ENCODE measurements at places on chromosomes 16 and 17. TPM values are rescaled to one million over a fixed set of nuclear protein-coding genes. Genes with fewer than 3 reads are reported as not detected.
A peak's percentile ranks its signal among the peaks of the same experiment; 100 is the strongest.

- H3K4me3 ChIP-seq: no peak overlapping the region
- H3K36me3 ChIP-seq: peaks cover 73% of the 10 kb centered on the region
- no peaks in the 10 kb centered on the region for H3K27me3 ChIP-seq
- DNase-seq: no peak
Observed at GRCh38 chr17:31225831-31226230, 71.2 kb downstream of the OMG start.

DNA sequence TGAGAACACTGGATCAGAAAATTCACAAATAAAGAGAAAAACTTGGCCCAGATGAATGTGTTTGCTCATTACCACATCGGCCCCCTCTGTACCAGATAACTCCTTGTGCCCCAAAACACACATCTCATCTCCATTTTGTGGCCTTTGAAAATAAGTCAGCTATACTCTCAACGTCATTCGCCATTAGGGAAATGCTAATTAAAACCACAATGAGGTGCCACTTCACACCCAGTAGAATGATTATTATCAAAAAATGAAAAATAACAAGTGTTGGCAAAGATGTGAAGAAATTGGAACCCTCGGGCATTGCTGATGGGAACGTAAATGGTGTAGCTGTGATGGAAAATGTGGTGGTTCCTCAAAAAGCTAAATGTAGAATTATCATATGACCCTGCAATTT lies 34.6 kb upstream of the AKTIP start:
- H3K4me1 ChIP-seq: no peaks in the 10 kb centered on the region
- H3K36me3 ChIP-seq: no peaks in the 10 kb centered on the region
- no peaks in the 10 kb centered on the region for H3K27me3 ChIP-seq
- no peak overlapping the region for H3K4me3 ChIP-seq
- H3K27ac ChIP-seq: no peak overlapping the region

DNA sequence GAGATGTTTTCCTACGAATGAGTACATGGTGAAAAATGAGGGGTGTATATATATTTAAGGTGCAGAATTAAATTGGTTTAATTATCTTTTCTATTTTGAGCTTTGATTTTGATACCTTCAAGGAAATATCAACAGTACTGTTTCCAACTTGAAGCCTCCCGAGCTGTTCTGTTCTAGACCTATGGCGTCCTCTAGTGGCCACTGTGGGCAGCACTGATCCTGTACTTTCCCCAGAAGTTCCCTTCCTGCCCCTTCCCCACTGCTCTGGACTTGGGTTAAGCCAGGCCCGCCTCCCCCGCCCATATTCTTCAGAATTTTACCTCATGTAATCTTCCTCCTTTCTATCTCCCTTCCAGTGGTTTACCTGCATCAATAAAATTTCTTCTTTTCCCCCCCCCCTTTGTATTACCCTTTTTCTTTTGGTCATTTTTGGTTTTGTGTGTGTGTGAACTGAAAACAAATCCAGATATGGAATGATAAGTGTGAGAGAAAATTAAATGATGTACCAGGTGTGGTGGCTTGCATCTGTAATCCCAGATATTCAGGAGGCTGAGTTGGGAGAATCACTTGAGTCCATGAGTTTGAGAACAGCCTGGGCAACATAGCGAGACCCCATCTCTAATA lies 1643.5 kb downstream of the TP53TG3F start:
- H3K36me3 ChIP-seq: no peaks in the 10 kb centered on the region
- H3K27ac ChIP-seq: no peak overlapping the region
- no peak for DNase-seq
- no peak overlapping the region for H3K4me3 ChIP-seq
- H3K27me3 ChIP-seq: no peaks in the 10 kb centered on the region

MT3 gene
- total RNA-seq: not detected

TP53TG3 gene
- not detected for total RNA-seq

SNAI3 gene
- total RNA-seq: 2.1 TPM

- H3K27ac ChIP-seq: no peak overlapping the region
- no peaks in the 10 kb centered on the region for H3K4me1 ChIP-seq
Observed at GRCh38 chr16:56956756-56957155, 5.0 kb upstream of the CETP start.

- no peaks in the 10 kb centered on the region for H3K27me3 ChIP-seq
- no peaks in the 10 kb centered on the region for H3K4me1 ChIP-seq
- H3K36me3 ChIP-seq: no peaks in the 10 kb centered on the region
- DNase-seq: peak; percentile 62
Observed at GRCh38 chr17:72931163-72931562, 161.3 kb downstream of the SLC39A11 start.

- H3K27ac ChIP-seq: no peak overlapping the region
- H3K27me3 ChIP-seq: no peaks in the 10 kb centered on the region
- no peak for DNase-seq
- no peak overlapping the region for H3K4me3 ChIP-seq
- peaks cover 36% of the 10 kb centered on the region for H3K36me3 ChIP-seq
Observed at GRCh38 chr16:56747486-56748045, 17.6 kb downstream of the NUP93 start.

DNA sequence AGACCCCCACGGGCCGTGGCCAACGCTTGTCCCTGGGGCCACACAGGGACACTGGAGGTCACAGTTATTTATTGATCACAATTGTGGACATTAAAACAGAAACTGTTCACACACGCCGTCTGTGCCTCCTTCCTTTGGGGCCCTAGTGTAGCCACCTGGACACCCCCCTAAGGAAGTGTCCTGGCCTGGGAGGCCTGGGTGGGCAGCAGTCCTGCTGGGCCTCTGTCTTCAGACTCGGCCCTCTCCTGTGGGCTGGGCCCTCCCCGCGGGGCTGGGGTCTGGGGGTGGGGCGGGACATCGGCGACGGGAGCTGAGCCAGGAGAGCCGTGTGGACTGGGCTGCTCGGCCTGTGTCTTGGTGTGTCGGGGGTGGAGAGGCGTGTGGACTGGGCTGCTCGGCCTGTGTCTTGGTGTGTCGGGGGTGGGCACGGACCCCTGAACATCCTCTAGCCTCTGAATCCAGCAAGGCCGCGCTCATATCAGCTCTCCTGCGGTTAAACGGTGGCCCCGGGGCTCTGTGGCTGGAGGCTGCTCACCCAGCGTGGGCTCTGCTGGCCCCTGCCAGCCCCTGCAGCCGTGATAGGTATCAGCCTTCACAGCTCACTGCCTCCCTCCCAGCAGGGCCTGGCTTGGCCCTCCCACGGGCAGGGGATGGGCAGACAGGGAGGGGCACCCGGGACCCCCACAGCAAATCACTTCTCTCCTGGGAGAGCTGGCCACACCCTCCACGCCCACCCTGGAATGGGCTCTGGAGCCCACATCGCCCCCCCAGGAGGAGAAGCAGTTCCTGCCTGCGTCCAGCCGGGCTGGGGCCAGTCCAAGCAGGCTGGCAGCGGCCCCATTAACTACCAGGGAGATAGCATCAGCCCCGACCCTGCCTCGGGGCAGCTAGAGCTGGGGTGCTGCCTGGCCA lies 1.1 kb upstream of the NHLRC4 start:
- no peaks in the 10 kb centered on the region for H3K36me3 ChIP-seq
- peaks cover 7% of the 10 kb centered on the region for H3K4me1 ChIP-seq
- DNase-seq: no peak
- peaks cover 21% of the 10 kb centered on the region for H3K27me3 ChIP-seq

DNA sequence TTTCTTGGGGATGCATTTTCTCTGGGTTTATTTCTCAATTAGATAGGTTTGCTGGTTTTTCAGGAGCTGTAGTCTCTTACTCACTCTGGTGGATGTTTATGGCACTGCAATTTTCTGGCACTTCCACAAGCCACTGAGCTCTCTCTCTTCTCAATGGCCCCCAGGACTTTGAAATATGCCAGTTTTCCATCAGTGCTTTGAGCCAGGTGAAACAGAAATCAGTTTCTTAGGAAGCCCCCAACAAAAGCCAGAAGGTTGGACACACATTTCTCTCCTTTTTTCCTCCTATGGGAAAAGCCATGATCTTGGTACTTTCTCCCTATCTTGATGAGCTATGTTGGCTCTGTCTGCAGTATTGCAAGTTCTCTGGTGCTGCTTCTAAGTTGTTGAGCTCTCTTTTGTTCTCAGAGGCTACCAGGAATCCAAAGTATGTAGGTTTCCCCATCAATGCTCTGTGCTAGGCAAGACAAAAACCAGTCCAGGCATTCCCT lies 90.7 kb upstream of the SMIM36 start:
- peak; percentile 86 for DNase-seq
- no peaks in the 10 kb centered on the region for H3K36me3 ChIP-seq
- H3K4me1 ChIP-seq: peaks cover 9% of the 10 kb centered on the region
- no peaks in the 10 kb centered on the region for H3K27me3 ChIP-seq

CD7 gene
- 0.75 TPM for total RNA-seq

- peak overlapping the region; percentile 13 for H3K27ac ChIP-seq
- H3K4me3 ChIP-seq: no peak overlapping the region
- H3K27me3 ChIP-seq: no peaks in the 10 kb centered on the region
Observed at GRCh38 chr17:76467809-76468633, 618 bp downstream of the AANAT start.

C16orf89 gene
- total RNA-seq: not detected

- no peaks in the 10 kb centered on the region for H3K36me3 ChIP-seq
- H3K4me1 ChIP-seq: peaks cover 6% of the 10 kb centered on the region
- no peak overlapping the region for H3K4me3 ChIP-seq
- no peak for DNase-seq
- H3K27ac ChIP-seq: no peak overlapping the region
Observed at GRCh38 chr16:68408428-68408827, 39.9 kb downstream of the SMPD3 start.

GRCh38 chr17:82449883-82450356 lies 632 bp downstream of the CYBC1 start:
- no peak for DNase-seq
- peak overlapping the region; percentile 92 for H3K4me3 ChIP-seq
- H3K27ac ChIP-seq: peak overlapping the region; percentile 72
- peaks cover 4% of the 10 kb centered on the region for H3K36me3 ChIP-seq
- H3K27me3 ChIP-seq: no peaks in the 10 kb centered on the region

KRT17 gene
- not detected for total RNA-seq

PPY gene
- total RNA-seq: not detected

DNA sequence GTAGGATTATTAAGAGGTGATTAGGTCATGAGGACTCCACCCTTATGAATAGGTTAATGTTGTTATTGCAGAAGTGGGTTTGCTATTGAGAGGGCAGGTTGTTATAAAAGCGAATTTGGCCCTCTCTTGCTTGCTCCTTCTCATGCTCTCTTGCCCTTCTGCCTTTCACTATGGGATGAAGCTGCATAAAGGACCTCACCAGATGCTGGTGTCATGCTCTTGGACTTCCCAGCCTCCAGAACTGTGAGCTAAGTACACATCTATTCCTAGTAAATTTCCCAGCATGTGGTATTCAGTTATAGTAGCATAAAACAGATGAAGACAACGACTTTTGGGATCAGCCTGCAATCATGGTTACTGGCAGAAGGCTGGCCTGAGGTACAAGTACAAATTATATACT lies 41.4 kb upstream of the FBXO47 start:
- H3K27me3 ChIP-seq: no peaks in the 10 kb centered on the region
- no peaks in the 10 kb centered on the region for H3K36me3 ChIP-seq
- H3K27ac ChIP-seq: no peak overlapping the region
- H3K4me1 ChIP-seq: no peaks in the 10 kb centered on the region
- DNase-seq: no peak
- no peak overlapping the region for H3K4me3 ChIP-seq

DNA sequence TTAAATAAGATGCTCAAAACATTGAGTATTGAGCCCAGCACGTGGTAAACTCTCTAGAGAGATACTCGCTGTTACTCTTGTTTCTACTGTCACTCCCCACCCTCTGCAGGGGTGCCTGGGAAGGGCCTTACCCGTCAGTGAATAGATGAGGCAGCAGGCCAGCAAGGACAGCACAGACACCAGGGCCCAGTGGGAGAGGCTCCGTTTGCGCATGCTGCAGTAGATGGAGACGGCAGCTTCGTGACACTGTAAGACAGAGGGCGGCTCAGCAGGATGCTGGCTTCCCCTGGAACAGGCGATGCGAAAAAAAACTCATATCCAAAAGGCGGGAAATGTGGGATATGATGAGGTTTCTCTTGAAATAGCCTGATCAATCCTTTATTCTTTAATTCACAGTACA lies 20.0 kb downstream of the SLC38A8 start:
- no peak overlapping the region for H3K27ac ChIP-seq
- no peaks in the 10 kb centered on the region for H3K4me1 ChIP-seq
- no peaks in the 10 kb centered on the region for H3K27me3 ChIP-seq

DNA sequence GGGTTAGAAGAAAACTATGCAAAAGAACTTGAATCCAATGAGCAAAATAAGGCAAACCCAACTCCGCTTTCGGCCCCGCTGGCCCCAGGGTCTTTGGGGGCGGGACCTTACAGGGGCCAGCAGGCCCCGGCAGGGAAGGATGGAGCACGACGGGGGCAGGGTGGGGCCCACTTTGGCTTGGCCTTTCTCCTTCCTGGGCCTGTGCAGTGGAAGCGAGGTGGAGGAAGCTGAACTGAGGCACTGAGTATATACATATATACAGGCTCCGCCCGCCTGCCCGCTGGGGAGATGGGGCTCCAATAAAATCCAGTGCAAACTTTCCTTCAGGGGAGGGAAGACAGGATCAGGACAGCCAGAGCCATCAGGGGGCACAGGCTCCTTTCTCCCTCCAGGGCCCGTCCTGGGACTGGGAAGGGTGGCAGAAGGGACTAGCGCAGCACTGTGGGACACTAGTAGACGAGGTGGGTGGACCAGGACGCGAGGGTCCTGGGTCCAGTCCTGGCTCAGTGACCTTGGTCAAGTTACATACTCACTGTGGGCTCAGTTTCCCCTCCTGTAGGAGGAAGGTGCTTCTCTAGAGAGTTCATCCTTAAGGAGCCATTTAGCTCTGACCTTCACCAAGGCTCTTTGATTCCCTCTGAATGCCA lies 20.9 kb upstream of the MPO start:
- H3K27me3 ChIP-seq: no peaks in the 10 kb centered on the region
- no peak overlapping the region for H3K4me3 ChIP-seq
- no peak for DNase-seq

DNA sequence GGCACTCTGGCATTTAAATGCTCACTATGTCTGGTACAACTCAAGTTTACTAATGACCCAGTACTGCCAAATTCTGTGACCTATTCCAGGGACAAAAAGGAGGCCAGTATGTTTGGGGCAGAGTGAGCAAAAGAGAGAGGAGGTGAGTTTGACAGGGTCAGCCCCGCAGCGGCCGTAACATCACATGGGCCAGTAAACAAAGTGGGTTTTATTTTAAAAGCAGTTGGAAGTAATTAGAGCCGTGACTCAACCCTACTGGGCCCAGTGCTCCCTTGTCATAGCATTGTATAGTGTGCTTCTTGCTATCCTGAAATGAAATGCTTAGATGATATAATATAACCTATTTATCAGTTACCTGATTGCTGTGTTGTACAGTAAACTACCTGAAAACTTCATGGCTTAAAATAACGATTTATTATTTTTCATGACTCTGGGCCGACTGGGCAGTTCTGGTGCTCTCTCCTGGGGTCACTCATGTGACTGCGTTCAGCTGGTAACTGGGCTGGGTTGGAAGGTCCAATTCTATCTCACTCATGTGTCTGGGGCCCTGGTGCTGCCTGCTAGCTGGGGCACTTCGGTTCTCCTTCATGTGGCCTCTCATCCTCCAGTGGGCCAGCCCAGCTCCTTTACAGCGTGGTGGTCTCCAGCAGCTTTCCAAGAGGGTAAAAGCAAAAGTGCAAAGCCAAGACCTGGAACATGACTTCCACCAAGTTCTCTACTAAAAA lies 27.4 kb downstream of the IQCK start:
- no peak overlapping the region for H3K4me3 ChIP-seq
- no peaks in the 10 kb centered on the region for H3K27me3 ChIP-seq
- H3K27ac ChIP-seq: peak overlapping the region; percentile 75
- peaks cover 4% of the 10 kb centered on the region for H3K4me1 ChIP-seq
- no peak for DNase-seq
- no peaks in the 10 kb centered on the region for H3K36me3 ChIP-seq

TNFRSF17 gene
- total RNA-seq: not detected

- H3K4me1 ChIP-seq: no peaks in the 10 kb centered on the region
- peak within 1 kb of the TSS; percentile 53 for H3K4me3 ChIP-seq
- no peaks in the 10 kb centered on the region for H3K36me3 ChIP-seq
- DNase-seq: peak; percentile 76
- H3K27me3 ChIP-seq: peaks cover 10% of the 10 kb centered on the region
Observed at GRCh38 chr16:81238296-81239011, at the start of gene BCO1. Gene BCO1 (plus strand): TSS chr16:81238689. CDS start chr16:81238909, 220 bp downstream.

CD300LB gene
- total RNA-seq: not detected

PEMT gene
- total RNA-seq: 33.6 TPM

AXIN2 gene
- 64.8 TPM for total RNA-seq
